Upper lobe of right lung (tissue), 1 donor: ENCODE measurements at places on chromosomes 12 and 14. TPM values are rescaled to one million over a fixed set of nuclear protein-coding genes. Genes with fewer than 3 reads are reported as not detected.
A peak's percentile ranks its signal among the peaks of the same experiment; 100 is the strongest.

GRCh38 chr14:100333827-100334226, 10.7 kb downstream of the SLC25A47 start:
- no peaks in the 10 kb centered on the region for H3K4me1 ChIP-seq
- H3K36me3 ChIP-seq = peaks cover 58% of the 10 kb centered on the region

- H3K4me3 ChIP-seq = peak overlapping the region; percentile 13
- H3K27me3 ChIP-seq = no peaks in the 10 kb centered on the region
- no peaks in the 10 kb centered on the region for H3K36me3 ChIP-seq
Observed at GRCh38 chr14:90839024-90839888, 23.0 kb upstream of the TTC7B start.

GRCh38 chr12:50924131-50924438, 28.3 kb upstream of the HIGD1C start:
- no peaks in the 10 kb centered on the region for H3K36me3 ChIP-seq
- H3K4me3 ChIP-seq = peak overlapping the region; percentile 69
- H3K27ac ChIP-seq = peak overlapping the region; percentile 88
- peaks cover 31% of the 10 kb centered on the region for H3K4me1 ChIP-seq
- DNase-seq = no peak

GRCh38 chr12:3989218-3989550, 116.0 kb upstream of the PARP11 start:
- no peak for DNase-seq
- no peak overlapping the region for H3K27ac ChIP-seq
- no peak overlapping the region for H3K4me3 ChIP-seq
- H3K36me3 ChIP-seq = no peaks in the 10 kb centered on the region
- no peaks in the 10 kb centered on the region for H3K4me1 ChIP-seq

DNA sequence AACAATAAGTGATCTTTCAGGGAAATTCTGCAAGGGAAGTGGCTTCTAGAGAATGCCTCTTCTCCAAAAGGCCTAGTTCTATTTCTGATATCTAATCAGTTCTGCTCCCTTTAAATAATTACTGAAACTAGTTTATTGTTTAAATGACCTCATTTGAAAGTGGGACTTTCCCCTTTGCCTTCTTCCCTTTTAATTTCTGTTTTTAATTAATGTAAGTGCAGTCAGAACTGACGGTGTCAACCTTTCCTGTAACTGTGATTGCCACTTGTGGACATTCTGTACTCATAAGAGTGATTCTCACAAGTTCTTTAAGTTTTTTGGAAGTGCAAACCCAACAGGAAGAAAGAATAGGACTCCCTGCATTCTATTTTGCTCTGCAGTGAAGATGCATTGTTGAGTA, 265.3 kb upstream of the PLEKHG7 start:
- no peak overlapping the region for H3K4me3 ChIP-seq
- DNase-seq = no peak
- no peaks in the 10 kb centered on the region for H3K36me3 ChIP-seq
- H3K27me3 ChIP-seq = no peaks in the 10 kb centered on the region
- H3K4me1 ChIP-seq = no peaks in the 10 kb centered on the region
- H3K27ac ChIP-seq = no peak overlapping the region

DNA sequence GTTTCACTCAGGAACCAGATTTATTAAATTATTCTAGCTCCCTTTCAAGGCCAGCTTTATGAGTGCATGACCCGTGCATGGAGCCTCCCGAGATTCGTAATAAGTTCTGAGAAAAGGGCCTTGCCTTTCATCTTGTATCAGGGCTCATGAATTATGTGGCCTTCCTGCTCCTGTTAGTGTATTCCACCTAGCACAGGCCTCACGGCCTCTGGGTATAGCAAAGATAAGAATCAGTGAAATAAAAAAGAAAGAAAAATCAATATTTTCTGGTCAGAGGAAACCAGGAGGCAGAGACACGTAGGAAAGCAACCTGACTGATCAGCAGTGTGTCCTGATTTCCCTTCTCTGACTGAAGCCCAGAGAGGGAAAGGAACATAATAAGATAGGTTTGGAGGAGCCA, 111.4 kb downstream of the SLC35F4 start:
- DNase-seq = no peak
- no peak overlapping the region for H3K27ac ChIP-seq
- H3K27me3 ChIP-seq = no peaks in the 10 kb centered on the region
- no peak overlapping the region for H3K4me3 ChIP-seq
- no peaks in the 10 kb centered on the region for H3K4me1 ChIP-seq
- H3K36me3 ChIP-seq = no peaks in the 10 kb centered on the region

DNA sequence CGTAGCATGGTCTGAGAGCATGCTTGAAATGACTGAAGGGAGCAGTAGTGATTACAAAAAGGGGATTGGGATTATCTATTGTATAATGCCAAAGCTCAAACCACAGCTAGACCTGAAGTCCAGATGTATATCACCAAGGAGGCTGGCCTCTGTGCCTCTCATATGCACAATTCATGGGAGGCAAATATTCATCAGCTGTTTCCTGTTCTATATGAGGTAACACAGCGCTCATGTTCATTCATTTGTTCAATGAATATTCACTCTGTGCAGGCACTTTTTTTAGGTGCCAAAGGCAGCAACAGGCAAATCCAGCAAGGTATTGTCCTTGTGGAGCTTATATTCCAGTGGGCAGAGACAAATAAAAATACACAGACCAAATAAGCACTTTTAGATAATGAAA, 39.0 kb downstream of the CRACR2A start:
- H3K4me1 ChIP-seq = no peaks in the 10 kb centered on the region
- H3K36me3 ChIP-seq = no peaks in the 10 kb centered on the region
- H3K27me3 ChIP-seq = no peaks in the 10 kb centered on the region
- H3K4me3 ChIP-seq = no peak overlapping the region
- DNase-seq = no peak
- no peak overlapping the region for H3K27ac ChIP-seq

DNA sequence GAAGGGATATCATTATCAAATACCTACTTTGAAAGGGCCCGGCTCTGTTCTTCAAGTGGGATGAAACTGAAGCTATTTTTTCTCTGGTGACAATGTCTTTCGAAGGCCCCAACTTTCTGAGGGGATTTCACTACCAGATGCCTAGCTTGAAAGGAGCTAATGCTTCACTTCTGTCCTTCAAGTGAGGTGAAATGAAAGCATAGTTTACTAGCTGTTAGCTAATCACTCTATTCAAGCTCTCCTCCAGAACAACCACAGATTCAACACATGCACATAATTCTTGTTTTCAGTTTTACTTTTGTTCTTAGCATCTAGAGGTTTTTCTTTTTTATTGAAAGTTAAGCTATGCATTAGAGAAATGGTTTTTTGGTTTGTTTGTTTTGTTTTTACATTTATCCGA, 571.4 kb downstream of the NOVA1 start:
- H3K4me1 ChIP-seq = no peaks in the 10 kb centered on the region
- no peak overlapping the region for H3K4me3 ChIP-seq
- no peaks in the 10 kb centered on the region for H3K36me3 ChIP-seq
- no peak overlapping the region for H3K27ac ChIP-seq
- no peak for DNase-seq

GRCh38 chr12:93783832-93784231, 106.7 kb downstream of the CRADD start:
- peaks cover 29% of the 10 kb centered on the region for H3K4me1 ChIP-seq
- no peaks in the 10 kb centered on the region for H3K36me3 ChIP-seq
- H3K27me3 ChIP-seq = no peaks in the 10 kb centered on the region
- DNase-seq = no peak
- H3K4me3 ChIP-seq = no peak overlapping the region

DNA sequence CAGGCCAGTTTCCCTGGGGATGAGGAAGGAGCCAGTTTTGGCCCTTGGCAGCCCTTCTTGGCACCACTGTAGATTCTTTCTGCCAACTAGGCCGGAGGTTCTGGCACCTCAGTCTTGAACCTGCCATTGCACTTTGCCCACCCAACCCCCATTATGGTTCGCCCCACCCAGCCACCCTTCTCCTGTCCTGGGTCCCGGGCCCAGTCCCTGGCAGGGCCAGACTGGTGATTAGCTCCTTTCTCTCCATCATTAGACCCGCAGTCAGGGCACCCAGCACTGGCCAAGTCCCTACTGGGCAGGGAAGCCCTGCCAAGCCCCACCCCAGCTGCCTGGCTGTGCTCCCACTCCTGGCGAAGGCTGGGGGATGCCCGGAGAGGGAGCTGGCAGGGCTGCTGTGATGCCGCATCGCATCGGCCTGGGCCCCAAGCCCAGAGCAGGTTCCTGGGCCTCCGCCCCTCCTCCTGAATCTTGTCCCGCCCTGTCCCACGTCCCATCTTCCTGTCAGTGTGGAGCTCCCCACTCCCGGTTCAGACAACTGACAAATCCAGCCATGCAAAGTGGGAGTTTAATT, 9.8 kb downstream of the FAM222A start:
- H3K27me3 ChIP-seq = peaks cover 7% of the 10 kb centered on the region
- no peaks in the 10 kb centered on the region for H3K4me1 ChIP-seq
- DNase-seq = no peak
- H3K36me3 ChIP-seq = no peaks in the 10 kb centered on the region
- no peak overlapping the region for H3K4me3 ChIP-seq

DNA sequence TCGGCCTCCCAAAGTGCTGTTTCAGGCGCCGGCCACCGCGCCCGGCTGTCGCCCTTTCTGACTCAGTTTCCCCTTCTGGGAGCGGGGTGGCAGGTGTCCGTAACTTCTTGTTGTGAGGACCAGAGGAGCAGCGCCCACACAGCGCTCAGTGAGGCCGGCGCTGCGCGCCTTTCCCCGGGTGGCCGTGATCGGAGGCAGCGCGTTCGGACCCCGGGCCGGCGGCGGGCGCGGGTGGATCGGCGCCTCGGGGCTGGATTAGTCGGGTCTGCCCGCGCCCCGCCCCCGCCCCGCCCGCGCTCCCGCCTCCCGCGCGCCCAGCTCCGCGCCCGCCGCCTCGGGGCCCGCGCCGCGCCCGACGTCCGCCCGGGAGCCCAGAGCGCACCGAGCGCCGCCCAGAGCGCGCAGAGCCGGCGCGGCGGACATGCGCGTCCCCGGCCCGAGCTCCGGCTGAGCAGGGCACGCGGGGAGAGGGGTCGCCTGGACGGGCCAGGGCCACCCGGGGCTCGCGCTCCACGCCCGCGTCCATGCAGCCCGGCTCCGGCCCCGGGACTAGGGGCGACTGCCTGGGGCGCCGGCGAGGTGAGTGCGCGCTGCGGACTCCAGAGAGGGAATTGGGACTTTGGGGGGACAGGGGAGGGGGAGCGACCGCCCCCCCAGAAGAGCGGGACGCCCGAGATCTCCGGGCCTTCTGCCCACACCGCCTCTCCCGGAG, 50.6 kb downstream of the LRCOL1 start:
- H3K4me1 ChIP-seq = peaks cover 9% of the 10 kb centered on the region
- peak overlapping the region; percentile 60 for H3K4me3 ChIP-seq
- H3K27ac ChIP-seq = no peak overlapping the region

- no peak for DNase-seq
- no peak overlapping the region for H3K27ac ChIP-seq
- no peaks in the 10 kb centered on the region for H3K36me3 ChIP-seq
- peaks cover 41% of the 10 kb centered on the region for H3K4me1 ChIP-seq
- no peak overlapping the region for H3K4me3 ChIP-seq
Observed at GRCh38 chr12:116142936-116143898, 134.3 kb downstream of the MED13L start.

- peaks cover 7% of the 10 kb centered on the region for H3K4me1 ChIP-seq
- peak overlapping the region; percentile 3 for H3K27ac ChIP-seq
- no peaks in the 10 kb centered on the region for H3K36me3 ChIP-seq
- H3K4me3 ChIP-seq = no peak overlapping the region
Observed at GRCh38 chr12:14283489-14284144, 81.9 kb upstream of the ATF7IP start.

DNA sequence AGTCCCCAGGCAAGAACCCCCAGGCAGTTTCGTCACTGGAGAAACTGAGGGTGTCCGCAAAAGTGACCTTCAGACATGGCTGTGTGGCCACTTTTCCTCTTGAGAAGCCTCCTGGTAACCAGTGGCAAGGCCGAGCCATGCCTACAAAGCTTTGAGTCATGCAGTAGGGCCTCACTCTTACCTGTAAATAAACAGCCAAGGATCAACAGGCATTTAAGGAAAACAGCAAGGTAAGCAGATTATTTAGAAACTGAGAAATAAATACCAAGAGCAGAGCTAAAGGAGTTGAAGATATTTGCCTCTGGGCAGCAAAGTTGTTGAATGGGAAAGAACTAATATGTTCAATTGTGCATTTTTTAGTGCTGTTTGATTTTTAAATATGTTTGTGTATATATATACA, 141.0 kb upstream of the BCL2L14 start:
- no peaks in the 10 kb centered on the region for H3K4me1 ChIP-seq
- H3K27me3 ChIP-seq = no peaks in the 10 kb centered on the region
- H3K27ac ChIP-seq = no peak overlapping the region
- H3K4me3 ChIP-seq = no peak overlapping the region

- H3K36me3 ChIP-seq = no peaks in the 10 kb centered on the region
- H3K27me3 ChIP-seq = peaks cover 26% of the 10 kb centered on the region
- DNase-seq = no peak
- H3K27ac ChIP-seq = no peak overlapping the region
Observed at GRCh38 chr12:57247041-57247440, 3.9 kb downstream of the STAC3 start.

GRCh38 chr14:49977126-49977841, 84.4 kb downstream of the ARF6 start:
- H3K36me3 ChIP-seq = no peaks in the 10 kb centered on the region
- no peak overlapping the region for H3K4me3 ChIP-seq
- H3K27me3 ChIP-seq = no peaks in the 10 kb centered on the region
- H3K27ac ChIP-seq = no peak overlapping the region

GRCh38 chr14:102924632-102925588, 2.4 kb downstream of the AMN start:
- DNase-seq = no peak
- H3K27me3 ChIP-seq = peaks cover 51% of the 10 kb centered on the region
- H3K4me3 ChIP-seq = no peak overlapping the region
- H3K4me1 ChIP-seq = peaks cover 26% of the 10 kb centered on the region
- H3K27ac ChIP-seq = no peak overlapping the region

DNA sequence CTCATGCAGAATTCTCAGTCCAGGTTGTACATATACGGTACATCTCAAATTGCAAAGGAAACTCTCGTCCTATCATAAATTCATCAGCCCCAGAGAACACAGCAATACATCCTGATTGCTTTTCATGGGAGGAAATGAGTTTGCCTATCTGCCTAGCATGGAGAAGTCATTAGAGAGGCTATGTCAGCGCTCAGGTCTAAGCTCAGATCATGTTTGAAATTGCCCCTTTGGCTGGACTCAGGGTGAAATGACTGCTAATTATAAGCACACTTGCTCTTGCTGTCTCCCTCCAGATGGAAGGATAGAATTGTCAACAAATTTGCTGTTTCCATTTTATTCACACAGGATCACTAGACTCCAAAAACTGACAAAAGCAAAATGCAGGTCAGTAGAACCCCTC, 178.4 kb downstream of the RIMBP2 start:
- H3K27ac ChIP-seq = no peak overlapping the region
- no peaks in the 10 kb centered on the region for H3K27me3 ChIP-seq
- H3K4me3 ChIP-seq = no peak overlapping the region
- no peaks in the 10 kb centered on the region for H3K4me1 ChIP-seq

The IFNG-AS1 gene
- total RNA-seq = not detected

The RASSF8 gene
- 85.7 TPM for total RNA-seq

The CATSPERB gene
- total RNA-seq = 3.0 TPM

The NR1H4 gene
- total RNA-seq = not detected

The SOX5 gene
- total RNA-seq = 20.1 TPM

The SALL2 gene
- total RNA-seq = 8.1 TPM

The AICDA gene
- 0.75 TPM for total RNA-seq

The RPGRIP1 gene
- 1.7 TPM for total RNA-seq

The ZBTB1 gene
- total RNA-seq = 47.9 TPM
